ENCODE measurements at places on chromosomes 4 and X. TPM values are rescaled to one million over a fixed set of nuclear protein-coding genes. Genes with fewer than 3 reads are reported as not detected.

The PALLD gene
- total RNA-seq, result 180 TPM

The IL3RA gene
- 6.2 TPM for total RNA-seq

The CENPVL2 gene
- 0.18 TPM for total RNA-seq

The HTR2C gene
- total RNA-seq, result 0.41 TPM

The PASD1 gene
- total RNA-seq, result not detected

The AGTR2 gene
- 93.5 TPM for total RNA-seq

The SOD3 gene
- 28.8 TPM for total RNA-seq

All from metanephros (tissue), 2 donors.